Activated CD4-positive, alpha-beta T cell treated with anti-CD3 and anti-CD28 coated beads, Interleukin-2, Interleukin-6, amounts not matched to agents 100 ng/mL and 50 ng/mL, durations not matched to agents 16 hours and 8 hours (primary cell): ENCODE measurements at places on chromosomes 6 and 20.

GRCh38 chr6:45969026-45969425 lies 46.6 kb downstream of the CLIC5 start:
- no peak for DNase-seq

DNA sequence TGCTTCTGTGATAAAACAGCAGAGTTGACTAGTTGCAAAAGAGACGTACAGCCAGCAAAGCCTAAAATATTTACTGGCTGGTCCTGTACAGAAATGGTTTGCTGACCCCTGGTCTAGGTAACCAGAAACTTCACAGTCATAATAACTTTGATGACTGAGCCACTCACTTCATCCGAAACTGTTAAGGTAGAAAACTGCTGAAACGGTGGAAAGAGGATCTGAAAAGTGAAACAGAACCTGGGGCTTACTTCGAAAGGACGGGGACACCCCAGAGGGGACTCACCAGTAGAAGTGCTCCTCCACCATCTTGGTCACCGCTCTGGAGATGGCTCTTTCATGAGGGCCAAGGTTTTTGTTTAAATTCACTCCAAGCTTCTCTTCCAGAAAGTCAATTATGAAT lies 16.4 kb downstream of the FAXC start:
- DNase-seq, result peak; percentile 25

DNA sequence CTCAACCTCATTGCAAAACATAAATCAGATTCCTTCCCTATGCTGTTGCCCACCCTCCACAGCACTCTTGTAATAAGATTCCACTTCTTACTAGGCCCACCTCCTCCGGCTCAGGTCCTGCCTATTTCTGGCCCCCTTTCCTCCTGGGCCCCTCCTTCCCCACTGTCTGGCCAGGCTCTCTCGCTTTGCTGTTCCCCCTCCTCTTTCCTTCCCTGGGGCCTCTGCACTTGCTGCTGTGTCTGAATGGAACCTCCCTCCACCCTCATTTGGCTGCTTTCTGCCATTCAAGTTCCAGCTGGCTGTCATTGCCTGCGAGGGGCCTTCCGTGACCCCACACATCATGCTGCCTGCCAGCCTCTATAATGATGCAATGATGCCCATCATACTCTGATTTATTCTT lies 38.9 kb downstream of the ARHGAP40 start:
- DNase-seq, result no peak

- no peak for DNase-seq
Observed at GRCh38 chr6:38068854-38069590, 249.5 kb downstream of the ZFAND3 start.

DNA sequence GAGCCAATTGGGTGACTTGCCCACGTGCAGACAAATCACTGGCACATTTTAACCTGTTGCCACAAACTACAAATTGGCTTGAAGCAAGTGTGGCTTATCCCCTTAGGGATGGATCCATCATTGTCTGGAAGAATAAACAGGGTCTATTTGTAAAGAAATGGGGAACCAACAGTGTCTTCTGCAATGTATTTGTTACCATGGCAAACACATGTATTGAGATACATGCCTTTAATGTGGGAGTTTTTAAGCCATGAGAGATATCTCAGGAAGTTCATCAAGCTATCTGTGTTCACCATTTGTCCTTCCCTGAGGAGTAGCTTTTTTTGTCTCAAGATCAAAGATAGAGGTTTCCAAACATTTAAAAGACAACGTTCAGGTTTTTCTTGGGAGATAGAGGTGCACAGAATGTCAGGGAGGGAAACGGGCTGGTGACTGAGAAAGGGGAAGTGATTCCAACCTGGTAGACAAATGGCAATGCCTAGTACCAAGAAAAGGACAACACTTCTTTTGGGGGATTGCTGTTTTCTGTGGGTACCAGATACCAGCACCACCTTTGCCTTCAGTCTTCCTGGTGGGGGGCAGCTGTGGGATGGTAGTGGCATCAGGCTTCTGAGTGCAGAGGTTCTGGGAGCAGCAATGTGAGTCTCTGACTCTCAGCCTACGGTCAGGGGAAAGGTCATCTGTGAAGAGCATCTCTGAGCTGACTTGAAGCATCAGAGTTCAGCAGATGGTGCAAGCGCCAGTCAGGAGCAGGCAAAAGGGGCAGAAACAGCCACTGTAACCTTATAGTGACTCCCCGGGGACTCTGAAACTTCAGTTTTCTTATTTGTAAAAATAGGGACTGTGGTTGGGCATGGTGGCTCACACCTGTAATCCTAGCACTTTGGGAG lies 20.1 kb upstream of the BCAS1 start:
- DNase-seq, result no peak

- no peak for DNase-seq
Observed at GRCh38 chr6:163600331-163600730, 185.8 kb downstream of the QKI start.

GRCh38 chr6:42104804-42105125 lies 37.7 kb downstream of the C6orf132 start:
- DNase-seq, result no peak

- no peak for DNase-seq
Observed at GRCh38 chr6:129903082-129903481, 42.0 kb upstream of the TMEM244 start.

GRCh38 chr20:2144850-2145249 lies 43.2 kb downstream of the STK35 start:
- no peak for DNase-seq

DNA sequence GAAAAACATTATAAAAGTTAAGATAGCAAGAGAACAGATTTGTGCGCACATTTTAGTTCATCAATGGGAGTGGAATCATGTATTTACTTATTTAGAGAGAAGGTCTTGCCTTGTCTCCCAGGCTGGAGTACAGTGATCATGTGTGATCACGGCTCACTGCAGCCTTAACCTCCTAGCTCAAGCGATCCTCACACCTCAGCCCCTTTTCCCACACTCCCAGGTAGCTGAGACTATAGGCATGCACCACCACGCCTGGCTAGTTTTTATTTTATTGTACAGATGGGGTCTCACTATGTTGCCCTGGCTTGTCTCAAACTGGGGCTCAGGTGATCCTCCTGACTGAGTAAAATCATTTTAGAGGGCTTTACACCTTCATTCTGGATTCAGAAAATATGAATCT lies 72.3 kb upstream of the ADGRF1 start:
- no peak for DNase-seq

DNA sequence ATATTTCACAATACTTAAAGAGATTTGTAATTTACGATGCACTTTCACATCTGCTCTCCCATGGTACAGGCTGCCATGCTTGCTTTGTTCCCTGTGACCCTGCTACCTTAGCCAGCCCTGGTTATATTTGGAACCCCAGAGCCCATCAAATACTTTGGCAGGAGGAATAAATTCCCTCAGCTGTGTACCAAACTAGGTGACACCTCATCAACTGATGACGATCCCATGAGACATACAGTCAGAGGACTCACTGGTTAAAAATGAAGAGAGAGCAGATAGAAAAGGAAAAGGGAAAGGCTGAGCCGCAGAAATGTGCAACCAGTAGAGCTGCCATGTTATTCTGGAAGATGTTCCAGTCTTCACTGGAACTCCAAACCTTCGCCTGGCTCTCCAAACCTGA lies 120.0 kb downstream of the SIM1 start:
- no peak for DNase-seq

DNA sequence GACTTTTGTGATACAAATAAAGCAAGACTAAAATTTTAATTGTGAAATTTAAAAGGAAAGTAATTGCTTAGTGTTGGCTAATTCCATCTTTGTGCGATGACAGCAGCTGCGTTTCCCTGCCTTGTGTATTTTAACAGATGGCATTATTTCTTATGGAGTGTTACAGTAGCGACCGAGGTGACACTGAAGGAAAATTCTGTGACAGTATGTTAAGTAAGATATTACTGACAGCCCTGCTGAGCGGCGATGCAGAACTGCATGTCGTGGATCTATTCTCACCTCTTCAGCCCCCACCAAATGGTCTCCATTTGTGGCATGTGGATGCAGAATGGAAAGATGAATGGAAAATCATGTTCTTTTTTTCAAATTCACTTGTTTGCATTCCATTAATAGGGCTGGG lies 289.4 kb downstream of the RNF144B start:
- no peak for DNase-seq
